GM19239 (cell line): ENCODE measurements at places on chromosomes 2 and 18.

- DNase-seq = no peak
Measured at GRCh38 chr2:159714247-159714930, 2.1 kb downstream of the MARCHF7 start.

GRCh38 chr18:51165296-51165695 lies 32.2 kb downstream of the MEX3C start:
- no peak for DNase-seq

DNA sequence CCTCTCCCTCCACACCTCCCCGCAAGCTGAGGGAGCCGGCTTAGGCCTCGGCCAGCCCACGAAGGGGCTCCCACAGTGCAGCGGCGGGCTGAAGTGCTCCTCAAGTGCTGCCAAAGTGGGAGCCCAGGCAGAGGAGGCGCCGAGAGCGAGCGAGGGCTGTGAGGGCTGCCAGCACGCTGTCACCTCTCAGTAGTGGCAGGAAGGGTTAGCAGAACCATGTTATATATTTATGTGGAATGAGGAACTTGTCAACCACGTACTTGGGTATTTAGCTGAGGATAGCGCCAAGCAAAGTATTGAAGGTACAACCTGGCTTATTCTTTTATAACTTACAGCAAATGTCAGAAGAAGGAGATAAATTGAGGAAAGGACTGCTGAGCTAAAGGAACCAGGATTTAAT lies 144.1 kb upstream of the MGAT5 start:
- DNase-seq = no peak

DNA sequence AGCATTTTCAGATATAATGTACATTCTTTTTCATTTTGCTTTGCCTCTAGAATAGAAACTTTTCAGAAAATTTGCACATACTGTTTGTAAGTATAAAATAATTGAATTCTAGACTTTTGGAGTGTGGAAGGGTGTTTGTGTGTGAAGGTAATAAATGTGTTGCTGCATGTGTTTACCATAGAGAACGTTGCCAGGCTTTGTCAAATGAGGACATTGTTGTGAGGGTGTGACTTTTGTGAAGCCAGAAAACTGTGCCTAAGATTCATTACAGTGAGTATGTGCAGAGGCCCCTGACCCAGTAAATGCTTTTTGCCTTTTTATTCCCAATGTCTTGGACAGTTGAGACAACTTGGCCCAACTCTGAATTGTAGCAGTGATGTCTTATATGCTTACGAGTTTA lies 30.4 kb upstream of the EPB41L5 start:
- no peak for DNase-seq

DNA sequence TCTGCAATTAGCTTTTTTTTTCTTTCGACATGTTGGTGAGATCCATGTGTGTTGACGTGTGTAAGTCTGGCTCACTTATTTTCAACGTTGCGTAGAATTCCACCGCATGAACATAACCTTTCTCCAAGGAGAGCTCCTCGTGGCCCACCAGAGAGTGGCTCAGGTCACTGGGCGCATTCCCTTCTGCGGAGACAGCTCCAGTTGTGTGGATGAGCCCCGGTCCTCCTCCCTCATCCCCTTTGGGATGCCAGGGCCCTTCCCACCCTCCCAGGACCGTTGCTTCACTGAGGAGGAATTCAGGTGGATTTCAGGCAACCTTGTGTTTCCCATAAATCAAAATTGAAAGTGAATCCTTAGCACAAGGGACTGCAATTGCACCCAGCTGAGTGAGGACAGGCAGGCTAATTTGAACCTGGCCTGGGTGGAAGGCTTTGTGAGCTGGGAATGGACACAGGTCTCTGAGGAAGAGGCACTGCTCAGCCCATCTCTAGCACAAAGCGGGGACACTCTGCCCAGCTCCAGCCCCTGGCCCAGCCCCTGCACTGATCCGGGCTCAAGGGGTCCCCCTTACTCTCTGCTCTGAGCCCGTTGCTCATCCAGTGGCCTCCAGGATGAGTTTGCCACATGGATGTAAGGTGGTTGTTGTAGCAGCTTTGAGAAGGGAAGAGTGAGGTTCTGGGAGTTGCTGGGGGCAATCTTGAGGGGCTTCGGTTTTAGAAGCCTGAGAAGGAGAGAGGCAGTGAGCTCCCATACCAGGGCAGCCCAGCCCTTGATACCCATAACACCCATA lies 57.8 kb upstream of the HAAO start:
- no peak for DNase-seq

DNA sequence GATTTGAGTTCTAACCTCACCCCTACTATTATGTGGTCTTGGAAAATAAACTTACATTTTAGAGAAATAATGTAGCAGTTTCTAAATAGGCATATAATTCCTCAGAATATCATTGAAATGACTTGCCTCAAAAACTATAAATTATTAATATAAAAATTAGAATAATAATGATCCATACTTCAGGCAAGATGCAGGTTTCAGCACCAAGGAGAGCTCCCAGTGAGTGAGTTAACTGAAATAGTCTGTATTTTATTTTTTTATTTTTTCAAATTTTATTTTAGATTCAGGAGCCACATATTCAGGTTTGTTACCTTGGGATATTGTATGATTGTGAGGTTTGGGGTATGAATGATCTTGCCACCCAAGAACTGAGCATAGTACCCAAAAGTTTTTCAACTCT lies 472.2 kb upstream of the DCC start:
- no peak for DNase-seq

DNA sequence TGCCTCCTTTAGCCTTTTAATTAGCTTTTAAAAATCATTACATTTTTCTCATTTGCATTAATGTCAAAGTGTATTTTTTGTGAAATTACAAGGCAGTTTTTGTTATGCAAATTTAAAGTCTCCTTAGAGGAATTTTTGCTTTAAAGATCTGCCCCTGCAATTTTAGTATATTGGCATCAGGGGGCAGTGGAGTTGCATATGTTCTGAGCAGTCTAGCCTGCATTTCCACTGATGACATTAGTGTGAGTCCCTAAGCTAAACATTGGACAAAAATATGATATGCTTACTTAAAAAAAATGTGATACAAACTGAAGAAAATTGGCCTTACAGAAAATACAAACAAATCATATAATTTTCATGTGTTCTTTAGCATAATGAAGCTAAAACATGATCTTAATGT lies 426.5 kb downstream of the SLC4A3 start:
- no peak for DNase-seq

DNA sequence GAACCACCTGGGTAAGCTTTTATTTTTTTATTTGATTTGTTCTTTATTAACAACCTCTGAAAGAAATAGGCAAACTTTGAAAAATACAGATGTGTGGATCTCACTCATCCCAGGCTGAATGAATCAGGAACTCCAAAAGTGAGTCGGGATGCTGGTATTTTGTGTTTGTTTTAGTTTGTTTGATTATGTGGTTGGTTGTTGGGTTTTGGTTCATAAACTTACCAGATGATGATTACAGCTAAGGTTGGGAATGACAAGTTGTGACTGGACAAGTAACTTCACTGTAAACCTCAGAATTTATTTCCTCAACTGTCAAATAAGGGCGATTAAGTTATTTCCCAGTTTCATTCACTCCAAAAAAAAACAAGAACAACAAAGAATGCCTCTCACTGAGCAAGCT lies 80.5 kb upstream of the KIF5C start:
- no peak for DNase-seq

GRCh38 chr2:212708355-212708754 lies 169.8 kb upstream of the ERBB4 start:
- DNase-seq = no peak

DNA sequence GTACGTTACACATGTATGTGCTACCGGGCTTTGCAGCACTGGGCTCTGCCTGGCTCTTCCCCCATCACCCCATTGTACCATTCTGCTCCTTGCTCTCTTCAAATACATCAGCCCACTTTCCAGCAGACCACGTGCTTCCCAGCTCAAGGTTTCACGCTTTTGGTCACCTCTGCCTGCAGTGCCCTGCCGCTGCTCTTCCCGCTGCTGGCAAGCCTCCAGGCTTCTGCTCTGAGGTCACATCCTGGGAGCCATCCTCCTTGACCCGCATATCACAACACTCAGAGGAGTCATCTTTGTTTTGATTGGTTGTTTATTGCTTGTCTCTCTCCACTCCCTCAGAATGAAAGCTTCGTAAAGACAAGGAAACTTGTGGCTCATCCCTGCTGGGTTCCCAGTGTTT lies 34.1 kb downstream of the KIF5C start:
- DNase-seq = no peak

- no peak for DNase-seq
Measured at GRCh38 chr2:73999881-74000597, 15.3 kb downstream of the TET3 start.
